ENCODE measurements at places on chromosomes 7 and 10.
A peak's percentile ranks its signal among the peaks of the same experiment; 100 is the strongest.

GRCh38 chr10:131477457-131478121, 166.1 kb upstream of the TCERG1L start:
- DNase-seq, result no peak

GRCh38 chr10:80529604-80530003, 8.1 kb upstream of the SH2D4B start:
- no peak for DNase-seq

DNA sequence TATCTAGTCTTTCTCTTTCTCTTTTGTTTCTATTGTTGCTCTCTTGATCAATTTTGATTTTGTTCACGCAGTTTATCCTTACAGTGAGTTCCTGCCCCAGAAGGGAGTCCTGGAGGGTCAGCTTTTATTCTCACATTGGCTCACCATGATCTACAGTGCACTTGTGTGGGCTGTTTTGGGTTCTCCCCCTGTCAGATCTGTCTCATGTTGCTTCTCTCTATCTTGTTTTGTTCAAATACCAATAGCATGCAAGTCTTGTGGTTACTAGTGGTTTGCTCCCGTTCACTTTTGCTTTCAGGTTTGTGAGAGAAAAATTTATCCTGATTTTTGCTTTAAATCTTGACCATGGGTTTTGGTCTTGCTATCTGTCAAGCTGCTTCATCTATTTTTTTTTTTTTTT, 74.3 kb downstream of the PTN start:
- no peak for DNase-seq

DNA sequence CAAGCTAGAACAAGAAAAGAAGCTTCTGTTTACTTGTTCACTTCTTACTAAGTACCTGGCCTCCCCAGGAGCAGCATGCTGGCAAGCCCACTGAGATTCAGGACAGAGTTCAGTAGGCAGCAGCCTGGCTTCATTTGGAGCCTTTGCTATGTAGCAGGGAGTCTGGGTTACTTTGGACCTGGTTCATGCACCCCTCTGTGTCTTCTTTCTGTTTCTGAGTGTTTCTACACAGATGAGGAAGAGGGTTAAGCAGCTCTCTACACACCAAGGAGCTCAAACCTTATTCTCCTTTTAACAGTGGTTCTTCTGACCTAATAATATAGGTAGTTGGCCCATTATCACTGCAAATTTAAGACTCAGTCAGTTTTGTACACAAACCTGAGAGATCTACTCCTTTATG, 152.9 kb downstream of the ARID5B start:
- no peak for DNase-seq

DNA sequence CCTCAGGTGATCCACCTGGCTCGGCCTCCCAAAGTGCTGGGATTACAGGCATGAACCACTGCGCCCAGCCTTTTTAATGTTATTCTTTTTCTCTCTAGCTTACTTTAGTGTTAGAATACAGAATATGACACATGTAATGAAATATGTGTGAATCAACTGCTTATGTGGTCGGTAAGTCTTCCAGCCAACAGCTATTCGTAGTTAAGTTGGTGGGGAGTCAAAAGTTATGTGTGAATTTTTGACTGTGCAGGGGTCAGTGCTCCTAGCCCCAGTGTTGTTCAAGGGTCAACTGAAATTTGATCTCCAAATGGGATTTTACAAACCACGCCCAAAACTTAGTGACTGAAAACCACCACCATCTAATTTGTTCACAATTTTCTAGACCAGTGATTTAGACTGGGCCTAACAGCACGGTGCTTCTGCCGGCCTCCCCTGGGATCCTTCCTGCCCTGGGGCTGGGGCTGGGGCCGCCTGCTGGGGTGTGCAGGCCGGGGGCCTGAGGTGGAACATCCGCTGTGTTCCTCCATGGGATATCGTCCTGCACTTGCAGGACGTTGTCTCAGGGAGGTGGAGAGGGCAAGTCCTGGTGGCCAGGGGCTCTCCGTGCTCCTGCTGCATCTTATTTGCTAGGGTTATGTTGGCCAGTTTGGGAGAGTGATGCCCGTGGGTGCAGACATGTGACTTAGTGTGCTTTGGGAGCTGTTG, 24.5 kb upstream of the GRB10 start:
- no peak for DNase-seq

- DNase-seq, result no peak
Observed at GRCh38 chr10:1247598-1248261, 191.5 kb downstream of the WDR37 start.

DNA sequence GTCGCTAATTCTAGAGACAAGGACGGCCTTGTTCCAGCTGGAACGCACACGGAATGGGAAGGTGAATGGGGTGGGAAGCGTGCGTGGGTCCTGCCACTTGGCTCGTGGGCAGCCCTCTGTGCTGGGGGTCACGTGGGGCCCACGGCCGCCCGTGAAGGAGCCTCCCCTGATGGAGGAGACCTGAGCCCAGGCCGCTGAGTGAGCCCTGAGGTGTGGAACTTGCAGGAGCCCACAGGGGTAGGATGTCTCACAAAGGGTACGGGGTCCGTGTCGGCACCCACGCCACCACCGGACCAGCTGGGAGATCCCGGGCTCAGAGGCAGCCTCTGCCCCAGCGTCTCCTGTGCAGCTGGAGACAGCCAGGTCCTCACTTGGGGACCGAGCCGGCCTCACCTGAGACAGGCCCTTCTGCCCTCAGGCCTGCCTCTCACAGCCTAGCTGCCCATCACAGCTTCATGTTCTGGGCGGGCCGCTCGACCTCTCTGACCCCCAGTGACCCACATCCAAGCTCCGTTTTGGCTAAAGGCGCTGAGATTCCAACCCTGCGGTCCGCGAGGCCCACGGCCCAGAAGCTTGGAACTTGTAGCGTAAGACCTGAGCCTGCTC, 84.8 kb downstream of the FOXL3 start:
- no peak for DNase-seq

DNA sequence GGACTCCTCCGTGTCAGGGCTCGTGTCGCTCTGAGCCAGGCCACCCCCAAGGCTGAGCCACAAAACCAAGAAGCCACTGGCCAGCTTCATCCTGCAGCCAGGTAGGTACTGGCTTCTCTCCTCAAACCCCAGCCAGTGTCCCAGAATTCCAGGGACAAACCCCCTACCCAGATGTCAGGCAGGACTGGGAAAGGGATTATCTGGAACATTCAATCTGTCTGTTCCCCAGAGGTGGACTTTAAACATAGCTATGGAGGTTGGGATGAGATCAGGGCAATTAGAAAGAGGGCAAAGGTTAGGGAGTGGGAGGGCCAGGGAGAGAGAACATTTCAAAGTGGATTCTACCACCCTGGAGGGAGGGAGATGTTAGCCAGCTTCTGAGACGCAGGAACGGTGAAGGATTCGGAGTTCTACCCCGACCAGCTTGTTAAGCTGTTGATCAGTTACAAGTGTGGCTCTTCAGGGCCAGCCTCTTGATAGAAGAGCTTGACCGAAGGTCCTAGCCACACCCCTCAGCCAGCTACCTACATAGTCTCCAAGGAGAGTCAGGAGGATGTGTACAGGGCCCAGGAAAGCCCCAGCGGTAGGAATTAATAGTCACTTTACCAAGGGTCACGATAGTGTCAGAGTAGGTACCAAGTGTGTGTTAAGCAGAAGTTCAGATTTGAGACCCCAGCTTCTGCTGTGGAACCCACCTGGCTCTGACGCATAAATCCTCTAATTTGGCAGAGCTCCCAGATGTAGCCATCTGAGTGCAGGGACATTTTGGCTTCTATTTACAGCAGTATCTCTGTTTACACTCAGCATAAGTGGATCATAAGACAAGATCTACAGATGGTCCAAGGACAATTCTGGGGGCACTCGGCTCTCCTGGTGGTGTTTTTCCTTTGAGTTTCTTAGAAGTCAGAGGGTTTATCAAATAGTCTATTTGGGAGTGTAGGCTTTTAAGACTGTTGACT, at the start of gene PLA2G12B:
PLA2G12B (minus strand) TSS at position 211 of the 959 bp plus-strand sequence; CDS start at position 90, 121 bp downstream.
- DNase-seq, result no peak

- DNase-seq, result no peak
Observed at GRCh38 chr10:116801658-116802057, 47.6 kb upstream of the ENO4 start.

GRCh38 chr10:60359066-60359465, 30.6 kb downstream of the ANK3 start:
- no peak for DNase-seq

- DNase-seq, result peak; percentile 72
Observed at GRCh38 chr7:22731766-22732165, 4.8 kb downstream of the IL6 start.

GRCh38 chr7:48089046-48090003, at the start of gene UPP1:
Gene UPP1, plus strand, starts transcription at chr7:48089265. Its CDS starts 5,519 bp downstream, at chr7:48094784.
- peak; percentile 99 for DNase-seq

DNA sequence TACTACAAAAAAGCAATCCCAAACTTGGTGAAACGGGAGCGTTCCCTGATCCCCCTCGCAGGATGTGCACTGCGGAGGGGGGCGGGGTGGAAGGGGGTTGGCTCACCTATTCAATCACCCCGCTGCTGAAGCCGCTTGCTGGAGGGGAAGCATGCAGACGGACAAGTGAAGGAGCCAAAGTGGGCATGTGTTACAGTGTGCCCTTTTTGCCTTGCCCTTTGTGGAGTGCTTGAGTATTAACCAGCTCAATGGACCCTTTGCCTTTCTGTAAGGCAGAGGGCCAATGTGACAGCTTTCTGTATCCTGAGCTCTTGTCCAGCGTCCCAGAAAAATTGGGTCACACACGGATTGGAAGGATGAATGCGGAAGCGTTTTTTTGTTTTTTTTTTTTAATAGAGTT, 348.9 kb upstream of the NPSR1 start:
- no peak for DNase-seq

GRCh38 chr7:155992538-155992937, 180.3 kb upstream of the SHH start:
- no peak for DNase-seq

GRCh38 chr10:130807721-130808120, 503.8 kb downstream of the TCERG1L start:
- DNase-seq, result no peak

- DNase-seq, result no peak
Observed at GRCh38 chr7:155925682-155926081, 113.4 kb upstream of the SHH start.

DNA sequence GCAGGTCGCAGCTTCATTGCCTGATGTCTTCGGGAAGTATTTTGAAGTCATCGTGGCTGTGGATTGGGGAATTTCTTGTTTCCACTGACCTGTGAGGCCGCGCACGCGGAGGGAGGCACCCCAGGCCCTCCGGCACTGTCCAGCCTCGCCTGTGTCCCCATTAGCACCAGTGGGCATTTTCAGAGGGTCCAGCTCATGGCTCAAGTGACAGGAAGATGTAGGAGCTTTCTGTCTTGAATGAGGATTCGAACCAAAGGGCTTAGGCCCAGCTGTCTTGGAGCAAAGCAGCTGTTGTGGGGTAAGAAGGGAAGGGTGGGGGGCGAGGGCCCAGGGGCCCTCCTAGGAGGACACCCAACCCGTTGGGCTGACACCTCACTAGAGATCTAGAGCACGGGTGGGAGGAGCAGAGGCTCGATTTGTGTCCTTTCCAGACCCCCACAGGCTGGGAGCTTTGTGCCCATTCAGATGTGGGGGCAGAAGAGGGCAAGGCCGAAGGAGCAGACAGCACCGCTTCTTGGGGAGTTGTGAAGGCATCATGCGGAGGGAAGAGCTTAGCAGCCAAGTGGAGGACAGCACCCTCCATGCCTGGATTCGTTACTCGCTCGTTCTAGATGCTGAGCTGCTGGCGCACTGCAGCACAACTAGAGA, 914 bp downstream of the ZNF37A start:
- no peak for DNase-seq

DNA sequence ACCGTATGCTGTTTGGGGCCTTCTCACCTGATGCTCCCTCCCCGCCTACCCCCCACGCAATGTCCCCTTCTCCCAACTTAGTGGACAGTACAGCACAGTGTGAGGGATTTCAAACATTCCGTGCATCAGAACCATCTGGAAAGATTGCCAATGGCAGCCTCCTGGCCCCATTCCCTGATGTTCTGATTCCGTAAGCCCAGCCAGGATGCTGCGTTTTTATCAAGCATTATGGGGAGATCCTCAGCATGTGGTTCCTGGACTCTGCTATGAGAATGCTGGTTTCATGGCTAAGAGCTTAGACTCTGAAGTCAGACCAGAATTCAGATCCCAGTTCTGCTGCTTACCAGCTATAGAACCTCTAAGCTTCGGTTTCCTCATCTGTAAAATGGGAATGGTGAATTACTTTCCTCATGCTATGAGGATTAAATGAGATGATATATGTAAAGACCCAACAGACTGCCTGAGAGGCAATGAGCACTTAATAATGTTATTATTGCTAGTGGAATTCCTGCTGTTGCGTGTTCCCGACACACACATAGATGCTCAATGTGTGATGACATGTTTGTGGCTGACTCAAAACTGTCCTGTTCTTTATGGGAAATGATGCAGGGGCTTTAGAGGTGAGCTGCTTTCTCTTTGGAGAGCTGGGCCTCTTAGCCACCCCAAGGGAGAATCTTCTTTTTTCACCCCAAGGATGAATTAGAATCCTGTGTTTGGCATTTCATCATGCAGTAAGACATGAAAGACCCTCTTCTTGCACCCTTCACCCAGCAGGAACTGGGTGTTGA, 60.8 kb upstream of the SMNDC1 start:
- DNase-seq, result no peak

DNA sequence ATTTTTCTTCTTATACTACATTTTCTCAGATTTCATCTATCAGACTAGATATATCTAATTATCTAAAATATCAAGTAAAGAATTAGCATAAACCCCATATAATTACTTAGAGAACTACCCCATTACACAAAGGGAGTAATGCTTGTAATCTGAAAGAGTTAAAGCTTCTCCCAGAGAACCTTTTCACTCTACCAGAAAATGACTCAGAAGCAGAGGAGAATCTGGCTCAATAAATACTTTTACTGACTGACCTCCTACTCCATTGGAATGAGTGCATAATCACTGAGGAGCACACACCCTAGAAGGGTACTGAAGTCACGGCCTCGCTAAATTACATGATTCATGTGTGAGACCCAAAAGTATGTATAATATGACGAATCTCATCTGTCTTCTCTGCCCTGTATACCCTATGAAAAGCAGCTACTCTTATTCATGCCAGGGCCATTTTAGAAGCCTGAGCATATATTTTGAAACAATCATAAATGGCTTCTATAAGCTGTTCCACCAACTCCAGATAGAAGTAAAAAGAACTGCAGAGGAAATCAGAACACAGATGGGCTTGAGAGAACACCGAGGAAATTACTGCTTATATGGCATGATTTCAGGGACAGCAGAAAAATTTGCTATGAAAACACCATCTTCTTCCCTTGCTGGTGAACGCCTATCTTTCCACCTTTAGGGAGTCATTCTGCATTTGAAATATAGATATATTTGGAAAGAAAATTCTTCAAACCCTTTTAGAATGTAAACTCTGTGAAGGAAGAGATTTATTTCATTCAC, 32.7 kb downstream of the DNMBP start:
- peak; percentile 33 for DNase-seq

- no peak for DNase-seq
Observed at GRCh38 chr7:86745013-86745745, 101.5 kb downstream of the GRM3 start.

GRCh38 chr7:96100737-96101136, 221.2 kb downstream of the SLC25A13 start:
- DNase-seq, result no peak

GRCh38 chr10:29353305-29353704, 64.4 kb downstream of the LYZL1 start:
- no peak for DNase-seq

- no peak for DNase-seq
Observed at GRCh38 chr7:66454600-66455225, 174.0 kb upstream of the KCTD7 start.
